Stimulated activated CD8-positive, alpha-beta memory T cell treated with anti-CD3 and anti-CD28 coated beads, Interleukin-4, amount 100 ng/mL, for 4 hours (primary cell): ENCODE measurements at places on chromosomes 3 and 15.

DNA sequence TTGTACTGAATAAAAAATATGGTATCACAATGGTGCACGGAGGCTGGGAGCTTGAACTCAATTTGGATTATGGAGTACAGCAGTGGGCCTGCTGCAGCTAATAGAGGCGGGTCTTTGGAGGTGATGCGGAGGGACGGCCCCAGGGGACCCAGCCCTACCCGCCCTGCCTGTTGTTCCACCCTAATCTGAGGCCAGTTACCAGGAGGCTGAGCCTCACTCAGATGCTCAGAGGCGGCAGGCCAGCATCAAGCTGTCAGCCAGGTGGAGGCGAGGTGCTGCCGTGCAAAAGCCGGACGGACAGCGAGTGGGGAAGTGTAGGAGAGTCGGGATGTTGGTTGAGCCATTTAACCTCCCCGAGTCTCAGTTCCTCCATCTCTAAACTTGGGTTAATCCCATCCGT, 218.5 kb upstream of the RGMA start:
- no peak for DNase-seq

DNA sequence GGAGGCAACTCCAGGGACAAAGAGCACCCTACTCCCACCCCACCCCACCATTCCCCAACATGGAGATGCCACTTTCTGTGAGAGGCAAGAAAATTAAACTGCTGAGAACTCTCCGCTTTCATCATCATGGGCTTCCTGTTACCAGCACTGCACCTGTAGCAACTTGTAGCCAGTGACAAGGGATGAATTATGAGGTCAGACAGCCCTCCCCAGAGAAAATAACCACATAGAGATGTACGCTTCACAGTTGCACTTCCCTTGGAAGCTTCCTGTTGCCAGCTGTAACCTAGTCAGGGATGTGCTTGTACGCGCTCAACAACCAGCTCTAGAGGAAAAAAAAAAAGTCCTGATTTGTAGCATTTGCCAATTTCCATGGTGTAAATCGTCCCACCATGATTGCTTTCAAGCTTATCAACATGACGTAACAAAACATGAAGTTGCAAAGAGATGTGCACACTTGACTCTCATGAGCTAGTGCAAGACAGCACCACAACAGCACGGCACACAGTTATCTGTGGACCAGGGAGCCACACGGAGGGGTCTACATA, 145.4 kb downstream of the RAB11A start:
- DNase-seq: no peak

GRCh38 chr3:42387802-42388651, 22.4 kb downstream of the LYZL4 start:
- DNase-seq: no peak

DNA sequence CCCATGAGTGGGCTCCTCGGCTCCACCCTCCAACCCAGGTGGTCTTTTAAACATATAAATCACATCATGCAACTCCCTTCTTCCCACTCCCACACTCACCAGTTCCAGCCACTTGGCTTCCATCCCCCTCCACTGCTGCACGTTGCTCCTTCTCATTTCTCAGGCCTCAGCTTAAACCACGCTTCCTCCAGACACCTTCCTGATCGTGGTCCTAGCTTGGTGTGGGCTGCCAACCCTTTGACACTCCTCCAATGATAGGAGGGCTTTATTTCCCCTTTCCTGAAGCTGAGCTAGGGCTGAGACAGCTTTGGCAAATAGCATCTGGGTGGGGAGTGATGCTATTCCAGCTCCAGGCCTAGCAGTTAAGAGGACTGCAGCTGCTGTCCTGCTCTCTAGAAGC, 130.1 kb downstream of the SRGAP3 start:
- DNase-seq: no peak

GRCh38 chr15:64503197-64503596, 42.8 kb downstream of the ZNF609 start:
- no peak for DNase-seq

DNA sequence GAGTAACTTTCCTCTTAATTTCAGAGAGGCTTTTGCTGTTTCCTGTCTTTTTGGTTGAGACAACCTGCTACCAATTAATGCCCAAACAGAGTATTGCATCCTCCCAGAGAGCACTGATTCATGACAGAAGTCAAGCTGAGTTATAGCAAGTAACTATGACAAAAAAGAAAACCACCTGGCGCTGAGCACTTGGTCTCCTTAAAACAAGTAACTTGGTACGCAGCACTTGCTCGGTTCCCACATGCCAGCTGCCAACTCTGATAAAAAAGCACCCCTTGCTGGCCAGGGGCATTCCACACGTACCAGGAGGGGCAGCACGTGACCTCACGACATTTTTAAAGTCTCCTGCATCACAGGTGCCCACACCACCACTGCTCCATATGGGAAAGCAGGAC, 13.5 kb upstream of the MYO5C start:
- DNase-seq: no peak

DNA sequence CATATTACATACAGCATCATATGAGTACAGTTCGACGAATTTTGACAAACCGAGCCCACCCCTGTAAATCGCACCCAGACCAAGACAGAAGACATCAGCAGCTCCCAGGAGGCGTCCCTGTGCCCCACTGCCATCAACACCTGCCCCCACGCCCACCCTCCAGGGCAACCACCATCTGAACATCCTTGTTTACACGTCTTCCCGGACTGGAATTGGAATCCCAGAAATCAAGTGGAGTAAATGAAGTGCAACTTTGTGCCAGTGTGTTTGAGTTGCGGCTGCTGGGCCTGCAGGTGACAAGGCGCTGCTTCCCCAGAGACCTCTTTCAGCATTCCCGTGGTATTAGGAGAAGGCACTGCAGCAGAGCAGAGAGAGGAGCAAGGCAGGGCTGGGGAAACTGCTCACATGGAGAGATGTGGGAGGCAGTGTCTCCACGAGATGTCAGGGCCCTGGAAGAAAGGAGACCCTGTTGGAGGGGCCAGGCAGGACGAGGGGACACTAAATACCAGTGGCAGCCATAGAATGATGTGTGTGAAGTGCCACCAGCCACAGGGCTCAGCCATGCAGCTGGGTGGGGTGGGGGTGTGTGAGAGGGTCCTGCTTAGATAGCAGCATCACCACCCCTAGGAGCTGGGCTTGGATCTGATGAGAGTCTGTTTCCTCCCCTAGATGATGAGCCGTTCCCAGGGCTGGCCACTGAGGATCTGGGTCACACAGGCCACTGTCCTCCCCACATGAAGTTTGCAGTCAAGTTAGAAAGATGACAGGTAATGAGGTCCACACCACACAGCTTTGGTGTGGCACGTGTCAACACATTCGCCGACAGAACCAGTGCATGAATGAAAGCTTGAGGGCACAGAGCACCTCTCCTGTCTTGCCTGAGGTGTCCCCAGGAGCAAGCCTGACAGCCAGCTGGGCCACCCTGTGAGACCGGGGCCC, 33.4 kb upstream of the PCSK6 start:
- DNase-seq: no peak
